Stimulated activated CD4-positive, alpha-beta T cell treated with anti-CD3 and anti-CD28 coated beads, Interleukin-4, amount 100 ng/mL, for 4 hours (primary cell): ENCODE measurements at places on chromosomes 6 and 20.

GRCh38 chr6:48116699-48117645, 6.0 kb upstream of the PTCHD4 start:
- no peak for DNase-seq

GRCh38 chr6:12203001-12203400, 87.2 kb upstream of the EDN1 start:
- DNase-seq: no peak

DNA sequence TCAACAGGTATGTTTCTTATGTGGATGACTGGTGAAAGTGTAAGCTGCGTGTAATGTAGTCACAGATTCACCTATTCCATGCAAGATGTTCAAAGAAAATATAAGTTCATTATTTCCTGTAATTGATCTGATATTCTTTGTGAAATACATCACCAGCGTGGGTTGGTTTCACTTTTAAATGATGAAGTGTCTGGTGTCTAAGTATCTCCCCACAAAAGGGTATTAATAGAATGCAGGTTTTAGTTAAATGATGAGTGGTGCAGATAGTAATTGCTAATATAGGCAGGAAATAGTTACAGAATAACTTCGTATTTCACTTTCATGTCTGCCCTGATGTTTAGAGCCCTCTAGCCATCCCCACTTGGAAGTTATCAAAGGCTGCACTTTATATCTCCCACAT, 22.2 kb downstream of the PGBD1 start:
- DNase-seq: no peak

GRCh38 chr6:35751594-35751993, 14.8 kb downstream of the ARMC12 start:
- no peak for DNase-seq

- no peak for DNase-seq
Observed at GRCh38 chr6:125746019-125746414, 3.4 kb upstream of the HEY2 start.

GRCh38 chr6:128713461-128713860, 169.5 kb upstream of the LAMA2 start:
- no peak for DNase-seq

DNA sequence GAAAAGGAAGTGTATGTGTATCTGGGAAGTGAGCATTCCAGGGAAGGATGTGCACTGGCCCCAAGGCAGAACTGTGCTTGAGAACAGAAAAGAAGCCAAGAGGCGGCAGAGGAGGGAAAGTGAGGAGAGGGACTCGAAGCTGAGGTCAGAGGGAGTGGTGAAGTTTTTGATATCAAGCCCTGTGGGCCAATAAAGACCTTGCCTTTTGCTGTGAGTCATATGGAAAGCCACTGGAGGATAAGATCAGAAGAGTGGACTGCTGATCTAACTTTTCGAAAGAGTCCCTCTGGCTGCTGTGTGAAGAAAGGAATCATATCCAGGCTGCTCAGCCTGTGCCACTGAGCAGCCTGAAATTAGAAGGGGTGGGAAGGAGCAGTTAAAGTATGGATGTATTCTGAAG, 99.4 kb downstream of the EYA4 start:
- DNase-seq: no peak

- DNase-seq: no peak
Observed at GRCh38 chr6:137191670-137192069, 18.2 kb upstream of the IL22RA2 start.
